ENCODE measurements at places on chromosomes 12 and 14.

- no peak for DNase-seq
Measured at GRCh38 chr12:69523433-69524330, 53.5 kb downstream of the FRS2 start.

GRCh38 chr12:46770501-46771183 is 55.2 kb downstream of the SLC38A4 start:
- no peak for DNase-seq

GRCh38 chr14:53032838-53033390 is 82.1 kb upstream of the FERMT2 start:
- no peak for DNase-seq

GRCh38 chr12:112822056-112822455 is 30.5 kb downstream of the RPH3A start:
- no peak for DNase-seq

- DNase-seq: no peak
Measured at GRCh38 chr12:47382305-47382704, 302.5 kb upstream of the AMIGO2 start.

DNA sequence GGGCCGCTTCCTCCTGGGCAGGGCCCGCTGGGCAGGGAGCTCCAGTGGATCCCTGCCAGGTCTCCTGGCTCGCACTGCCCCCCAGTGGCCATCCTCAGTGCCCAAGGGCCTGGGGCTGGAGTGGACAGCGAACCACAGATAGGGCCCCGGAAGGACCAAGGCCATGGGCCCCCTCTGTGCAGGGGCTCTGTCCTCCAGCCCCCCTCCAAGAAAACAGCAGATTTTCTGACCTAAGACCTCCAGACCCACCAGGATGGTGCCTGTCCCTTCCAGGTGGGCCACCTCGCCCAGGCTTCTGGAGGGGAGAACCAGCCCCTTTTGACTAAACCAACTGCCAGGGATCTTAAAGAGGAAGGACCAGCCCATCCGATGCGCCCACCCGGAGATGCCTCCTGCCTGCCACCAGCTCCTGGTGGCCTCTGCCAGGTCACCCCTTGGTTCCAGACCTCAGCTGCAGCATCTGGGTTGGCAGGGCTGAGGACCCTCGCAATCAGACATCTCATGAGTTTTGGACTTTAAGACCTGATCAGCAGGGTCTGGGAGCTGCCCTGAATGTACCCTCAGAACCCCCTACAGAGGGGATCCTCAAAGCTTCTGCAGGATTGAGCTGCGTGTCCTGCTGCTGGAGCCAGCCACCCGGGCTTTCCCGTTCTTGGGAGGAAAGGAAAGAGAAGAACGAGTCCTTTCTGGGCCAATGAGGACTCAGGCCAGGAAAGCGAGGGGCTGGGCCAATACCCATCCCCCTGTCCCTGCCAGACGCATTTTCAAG is 325.8 kb upstream of the DIO3 start:
- DNase-seq: peak; percentile 55

DNA sequence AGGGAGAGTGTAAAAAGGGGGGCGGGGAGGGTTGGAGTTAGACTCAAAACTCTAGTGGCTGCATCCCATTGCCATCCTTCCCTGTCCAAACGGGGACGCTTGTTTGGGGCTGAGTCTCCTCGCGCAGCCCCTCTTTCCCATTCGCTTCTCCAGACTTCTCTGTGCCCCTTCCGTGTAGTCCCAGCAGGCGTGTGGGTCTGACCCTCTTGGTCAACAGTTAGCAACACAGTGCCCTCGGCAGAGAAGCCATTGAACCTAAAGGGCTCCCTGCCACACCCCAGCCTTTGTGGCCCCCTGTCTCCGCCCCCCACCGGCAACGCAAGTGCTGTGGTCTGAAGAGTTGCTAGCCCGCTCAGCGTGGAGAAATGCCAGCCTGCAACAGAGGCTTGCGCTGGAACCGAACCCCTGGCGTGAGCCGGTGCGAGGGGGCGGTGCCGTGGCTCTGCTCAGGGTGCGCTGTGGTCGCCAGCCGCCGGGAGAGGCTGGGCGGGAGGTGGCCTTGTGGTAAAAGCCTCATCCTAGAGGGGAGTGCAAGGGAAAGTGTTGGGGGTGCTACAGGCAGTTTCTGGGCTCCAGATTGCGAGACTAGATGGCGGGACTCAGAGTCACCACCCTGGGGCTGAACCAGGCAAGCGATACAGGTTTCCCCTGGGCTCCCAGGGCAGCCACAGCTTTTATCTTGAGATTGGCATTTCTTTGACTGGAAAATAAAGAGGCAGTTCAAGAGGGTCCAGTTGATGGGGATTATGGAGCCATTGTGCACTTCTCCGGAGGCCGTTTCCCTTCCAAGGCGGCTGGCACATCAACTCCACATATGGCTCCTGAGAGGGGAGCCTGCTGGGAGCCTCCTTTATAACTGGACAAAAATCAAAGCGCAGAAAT is 2.1 kb downstream of the PLXNC1 start:
- peak; percentile 65 for DNase-seq

- no peak for DNase-seq
Measured at GRCh38 chr12:132477017-132477702, 12.8 kb upstream of the FBRSL1 start.

GRCh38 chr14:93587330-93587729 is 156.6 kb downstream of the UNC79 start:
- DNase-seq: no peak
